T-helper 1 cell (primary cell): ENCODE measurements at places on chromosomes 2 and 18.

- DNase-seq, result no peak
Observed at GRCh38 chr2:201357221-201357620, at the start of gene FLACC1. Gene FLACC1, minus strand, starts transcription at chr2:201357345. Its CDS starts 5,941 bp downstream, at chr2:201351404.

- DNase-seq, result peak; percentile 46
Observed at GRCh38 chr2:231709636-231709980, 1.3 kb downstream of the PTMA start.

DNA sequence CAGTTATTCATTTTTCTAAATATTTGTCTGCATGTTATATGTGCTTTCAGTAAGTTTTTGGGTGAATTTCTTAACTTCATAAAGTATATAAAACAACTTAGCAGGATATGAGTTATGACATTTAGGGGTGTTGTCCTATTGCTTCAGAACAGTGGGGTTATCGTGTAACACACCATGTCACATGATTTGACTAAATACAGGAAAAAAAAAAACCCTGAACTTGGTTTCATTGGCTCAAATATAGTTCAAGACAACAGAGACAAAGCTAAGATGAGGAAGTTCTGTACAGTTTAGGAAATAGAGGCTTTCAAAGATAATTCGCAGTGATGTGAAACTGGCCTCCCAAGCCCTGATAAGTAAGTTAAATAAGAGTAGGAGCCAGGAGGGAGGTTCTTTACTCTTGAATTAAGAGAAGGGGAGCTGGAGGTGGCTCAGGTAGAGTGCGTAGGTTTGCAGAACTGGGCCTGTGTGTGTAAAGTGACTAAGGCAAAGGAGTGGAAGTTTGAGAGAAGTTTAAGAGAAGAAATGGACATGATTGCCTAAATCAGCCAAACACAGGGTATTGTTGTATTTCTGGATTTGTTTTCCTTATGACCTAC is 53.9 kb downstream of the LIMS1 start:
- no peak for DNase-seq

- DNase-seq, result peak; percentile 78
Observed at GRCh38 chr2:160294339-160294803, 94.3 kb upstream of the ITGB6 start.

GRCh38 chr2:218962859-218963492 is 3.5 kb downstream of the CDK5R2 start:
- peak; percentile 47 for DNase-seq

- DNase-seq, result no peak
Observed at GRCh38 chr2:234202601-234203000, 152.1 kb downstream of the SPP2 start.

DNA sequence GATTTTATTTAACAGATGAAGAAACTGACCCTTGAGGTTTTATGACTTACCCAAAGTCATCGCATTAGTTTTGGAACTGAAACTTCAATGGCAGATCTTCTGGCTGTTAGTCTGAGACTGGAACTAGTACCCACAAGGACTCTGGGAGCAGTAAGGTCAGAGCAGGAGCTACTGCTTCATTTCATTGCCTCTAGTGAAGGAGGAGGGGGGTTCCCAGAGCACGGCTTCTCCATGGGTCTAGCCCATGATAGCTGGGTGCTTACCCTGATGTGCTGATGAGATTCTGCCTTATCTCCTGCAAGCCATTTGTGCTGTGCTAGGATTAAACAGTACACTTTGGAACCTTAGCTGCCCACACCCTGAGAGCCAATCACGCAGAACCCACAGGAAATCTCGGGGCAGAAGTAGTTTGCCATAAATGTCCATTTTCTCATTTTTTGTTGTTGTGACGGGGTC is 5.4 kb upstream of the RNASEH1 start:
- no peak for DNase-seq

DNA sequence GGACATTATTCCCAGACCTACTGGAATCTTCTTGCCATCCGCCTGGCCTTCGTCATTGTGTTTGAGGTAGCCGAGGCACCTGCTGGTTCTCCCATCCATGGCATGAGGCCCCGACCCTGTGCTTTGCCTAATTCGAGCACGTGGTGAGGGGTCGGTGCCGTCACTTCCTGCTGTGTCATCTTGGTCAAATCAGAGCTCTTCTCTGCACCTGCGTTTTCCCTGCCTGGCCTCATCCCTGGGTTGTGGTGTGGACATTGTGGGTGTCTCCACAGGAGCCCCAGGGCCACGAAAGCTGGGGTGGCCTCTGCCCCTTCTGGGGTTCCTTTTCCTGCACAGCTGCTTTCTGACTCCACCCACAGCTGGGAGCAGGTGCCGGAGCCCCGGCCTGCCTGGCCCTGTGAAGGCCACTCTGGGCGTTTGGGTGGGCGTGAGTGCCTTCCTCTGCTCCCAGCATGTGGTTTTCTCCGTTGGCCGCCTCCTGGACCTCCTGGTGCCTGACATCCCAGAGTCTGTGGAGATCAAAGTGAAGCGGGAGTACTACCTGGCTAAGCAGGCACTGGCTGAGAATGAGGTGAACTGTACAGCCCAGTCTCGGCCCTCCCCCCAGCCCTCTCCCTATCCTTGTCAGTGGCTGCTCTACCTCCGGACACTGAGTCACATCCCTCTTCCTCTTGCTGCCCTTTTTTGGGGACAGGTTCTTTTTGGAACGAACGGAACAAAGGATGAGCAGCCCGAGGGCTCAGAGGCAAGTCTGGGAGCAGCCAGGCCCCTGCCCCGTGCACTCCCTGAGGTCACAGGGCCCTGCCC is 34.9 kb downstream of the ANO7 start:
- no peak for DNase-seq

GRCh38 chr2:25920786-25921415 is 42.6 kb upstream of the ASXL2 start:
- no peak for DNase-seq

DNA sequence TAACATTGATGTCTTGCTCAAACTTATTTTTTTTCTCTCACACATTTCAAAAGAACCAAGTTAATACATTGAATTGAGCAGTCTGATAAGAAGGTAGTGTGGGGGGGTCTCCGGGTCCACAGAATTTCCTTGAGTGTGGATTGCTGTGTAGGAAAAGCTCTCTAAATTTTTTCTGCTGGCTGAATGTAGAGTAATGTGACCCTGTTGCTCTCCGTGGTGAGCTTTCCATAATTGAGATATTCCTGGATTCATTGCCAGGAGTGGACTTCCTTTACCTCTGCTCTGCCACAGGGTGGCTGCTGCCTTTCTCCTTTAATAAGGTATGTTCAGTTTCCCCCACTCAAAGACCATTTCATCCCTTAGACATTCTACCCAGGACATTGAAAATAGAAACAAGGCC is 50.9 kb downstream of the PKP4 start:
- no peak for DNase-seq

GRCh38 chr18:328928-329327 is 61.1 kb upstream of the THOC1 start:
- no peak for DNase-seq

- DNase-seq, result no peak
Observed at GRCh38 chr18:32764611-32765244, 8.1 kb downstream of the KLHL14 start.

GRCh38 chr2:39704540-39704939 is 38.8 kb downstream of the TMEM178A start:
- no peak for DNase-seq

- no peak for DNase-seq
Observed at GRCh38 chr18:6843308-6843707, 113.8 kb downstream of the ARHGAP28 start.

DNA sequence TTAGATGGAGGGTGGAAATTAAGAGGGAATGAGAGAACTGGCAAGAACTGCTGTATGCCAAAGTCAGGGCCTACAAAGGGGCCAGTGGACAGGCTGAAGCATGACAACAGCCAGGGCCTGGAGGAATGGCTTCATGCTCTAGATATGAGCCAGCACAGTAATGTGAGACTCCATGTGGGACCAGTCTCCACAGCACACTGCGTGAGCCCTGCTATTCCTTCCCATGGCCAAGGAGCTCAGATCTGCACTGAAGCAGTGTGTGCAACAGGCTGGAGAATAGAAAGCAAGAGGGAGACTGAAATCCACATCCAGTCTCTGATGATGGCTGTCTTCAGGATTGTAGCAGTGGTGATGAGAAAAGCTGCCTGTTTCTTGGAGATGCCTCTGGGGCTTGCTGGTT is 162.8 kb downstream of the TPGS2 start:
- no peak for DNase-seq

GRCh38 chr18:55047546-55047945 is 88.3 kb upstream of the CCDC68 start:
- DNase-seq, result no peak
